ENCODE measurements at places on chromosomes 7 and 10.

- DNase-seq, result no peak
Observed at GRCh38 chr7:71026680-71027079, 105.3 kb upstream of the GALNT17 start.

DNA sequence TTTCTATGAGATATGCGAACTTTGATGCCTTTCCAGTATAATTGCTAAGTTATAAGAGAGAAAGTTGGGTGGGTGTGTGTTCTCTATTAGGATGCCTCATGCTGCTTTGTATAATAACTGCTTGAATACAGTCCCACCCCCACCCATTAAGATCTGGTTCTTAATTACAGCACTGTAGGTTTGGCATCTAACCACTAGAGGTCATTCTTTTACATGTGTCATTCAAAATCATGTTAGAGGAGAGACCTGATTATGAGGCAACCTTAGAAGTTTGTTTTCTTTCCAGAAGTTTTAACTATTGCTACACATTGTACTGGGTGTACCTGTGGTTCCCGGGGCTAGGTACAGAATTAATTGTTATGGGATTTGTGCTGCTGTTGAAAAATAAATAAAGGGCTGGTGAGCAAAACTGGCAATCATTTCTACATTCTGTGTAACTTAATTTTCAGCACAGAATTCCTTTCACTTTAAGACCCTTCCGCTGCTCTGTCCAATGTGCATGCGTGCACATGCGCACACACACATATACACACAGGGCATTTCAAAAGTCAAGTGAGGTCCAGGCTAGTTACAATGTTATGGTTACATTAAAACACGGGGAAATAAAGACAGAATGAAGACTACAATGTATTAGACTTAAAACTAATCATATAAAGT lies 1156.3 kb downstream of the SORCS3 start:
- DNase-seq, result peak; percentile 2

GRCh38 chr10:11988924-11989323 lies 53.7 kb downstream of the UPF2 start:
- DNase-seq, result no peak

- DNase-seq, result no peak
Observed at GRCh38 chr10:128608791-128609190, 482.6 kb upstream of the MKI67 start.

- DNase-seq, result no peak
Observed at GRCh38 chr10:35875016-35875676, 233.1 kb upstream of the FZD8 start.

- DNase-seq, result no peak
Observed at GRCh38 chr7:29891766-29892165, 85.5 kb downstream of the WIPF3 start.

DNA sequence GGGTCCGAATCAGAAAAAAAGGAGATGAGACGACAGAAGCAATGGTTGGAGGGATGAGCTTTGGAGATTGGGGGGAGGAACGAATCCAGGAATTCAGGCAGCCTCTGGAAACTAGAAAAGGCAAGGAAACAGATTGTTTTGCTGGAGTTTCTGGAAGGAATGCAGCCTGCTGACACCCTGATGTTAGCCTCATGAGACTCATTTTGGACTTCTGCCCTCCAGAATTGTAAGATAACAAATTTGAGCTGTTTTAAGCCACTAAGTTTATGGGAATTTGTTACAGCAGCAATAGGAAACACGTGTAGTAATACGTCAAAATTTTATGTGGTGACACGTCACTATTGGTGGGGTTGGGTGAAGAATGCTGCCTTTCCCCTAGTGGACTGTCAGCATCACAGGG lies 25.6 kb upstream of the NPS start:
- DNase-seq, result no peak

- no peak for DNase-seq
Observed at GRCh38 chr10:118203461-118203860, 138.7 kb downstream of the FAM204A start.

- no peak for DNase-seq
Observed at GRCh38 chr7:55478700-55479099, 93.6 kb downstream of the VOPP1 start.

DNA sequence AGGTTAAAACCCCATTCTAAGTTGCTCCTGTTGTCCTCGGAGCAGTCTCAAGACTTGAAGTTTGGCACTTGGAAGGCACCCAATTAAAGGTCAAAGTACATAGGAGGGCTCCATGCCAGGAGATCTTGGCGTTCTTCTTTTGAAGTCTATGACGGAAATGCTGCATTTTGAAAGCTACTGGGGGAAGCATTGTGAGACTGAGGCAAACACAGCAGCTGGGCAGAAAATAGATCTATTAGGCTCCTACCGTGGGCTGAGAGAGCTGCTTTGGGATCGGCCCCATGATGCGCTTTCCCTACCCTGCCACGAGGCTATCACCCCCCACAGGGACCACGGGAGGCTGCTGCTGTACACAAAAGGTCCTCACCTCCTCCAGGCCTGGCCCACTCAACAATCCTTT lies 20.0 kb downstream of the KIAA1549 start:
- DNase-seq, result no peak

DNA sequence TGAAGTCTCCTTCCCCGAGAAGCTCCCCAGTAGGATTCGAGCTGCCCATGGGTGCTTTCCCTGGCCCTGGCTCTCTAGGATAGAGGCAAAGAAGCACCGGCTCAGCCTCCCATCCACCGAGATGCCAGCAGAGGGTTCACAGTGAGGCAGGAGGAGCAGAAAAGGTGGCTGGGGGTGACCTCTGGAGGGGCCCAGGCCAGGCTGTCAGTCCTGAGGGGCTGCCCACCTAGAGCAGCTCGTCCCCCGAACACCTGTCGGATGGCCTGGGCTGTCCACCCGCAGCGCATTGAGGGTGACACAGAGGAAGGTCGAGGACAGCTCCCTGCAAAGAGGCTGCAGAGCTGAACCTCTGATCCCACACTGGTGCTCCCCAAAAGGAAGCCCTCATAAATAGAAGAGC lies 167.2 kb upstream of the PPP2R2D start:
- DNase-seq, result no peak

DNA sequence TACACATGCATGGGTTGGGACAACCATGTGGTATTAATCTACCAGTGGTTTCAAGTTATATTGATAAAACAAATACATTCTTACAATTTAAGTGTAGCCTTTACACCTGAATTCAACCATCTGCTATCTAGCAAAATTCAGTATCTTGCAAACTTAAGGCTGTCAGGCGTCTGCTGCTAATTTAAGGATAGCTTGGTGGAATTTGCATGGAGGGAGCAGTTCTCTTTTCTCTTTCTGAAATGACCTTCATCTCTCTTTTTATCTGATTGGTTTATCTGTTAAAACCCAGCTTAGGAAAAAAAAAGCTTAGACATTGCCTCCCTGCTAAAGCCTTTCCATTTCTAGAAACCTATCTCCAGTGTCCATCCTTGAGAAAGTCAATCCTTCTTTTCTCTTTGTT lies 102.3 kb downstream of the ZEB1 start:
- no peak for DNase-seq

GRCh38 chr10:59582058-59582457 lies 127.6 kb downstream of the SLC16A9 start:
- DNase-seq, result no peak

DNA sequence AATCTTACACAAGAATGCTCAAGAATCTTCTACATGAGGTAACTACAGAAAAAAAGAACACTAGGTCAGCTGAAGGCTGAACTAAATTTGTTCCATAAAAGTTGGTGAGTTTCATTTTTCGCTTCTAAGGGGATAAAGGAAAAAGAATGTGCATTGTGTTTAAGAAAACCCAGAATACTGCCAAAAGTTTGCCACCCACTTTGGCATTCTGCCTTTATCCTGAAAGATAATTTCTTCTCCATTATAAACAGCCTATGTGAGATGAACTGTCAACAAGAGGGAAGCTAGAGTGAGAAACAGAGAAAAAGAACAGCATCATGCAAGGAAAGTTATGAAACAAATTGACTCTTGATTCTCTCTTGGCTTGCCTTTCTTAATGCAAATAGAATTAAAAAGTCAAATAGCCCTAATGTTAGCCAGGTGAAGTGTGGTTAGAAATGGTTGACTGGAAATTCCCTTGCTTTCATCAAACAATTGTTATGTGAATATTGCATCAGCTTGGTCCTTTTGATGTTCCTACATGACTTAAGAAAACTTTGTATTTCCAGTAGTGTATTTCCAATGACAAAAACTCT lies 25.8 kb downstream of the STEAP1 start:
- no peak for DNase-seq

GRCh38 chr7:111525100-111525499 lies 37.2 kb downstream of the IMMP2L start:
- DNase-seq, result no peak

GRCh38 chr7:108570146-108570755 lies 577 bp downstream of the DNAJB9 start:
- peak; percentile 73 for DNase-seq

DNA sequence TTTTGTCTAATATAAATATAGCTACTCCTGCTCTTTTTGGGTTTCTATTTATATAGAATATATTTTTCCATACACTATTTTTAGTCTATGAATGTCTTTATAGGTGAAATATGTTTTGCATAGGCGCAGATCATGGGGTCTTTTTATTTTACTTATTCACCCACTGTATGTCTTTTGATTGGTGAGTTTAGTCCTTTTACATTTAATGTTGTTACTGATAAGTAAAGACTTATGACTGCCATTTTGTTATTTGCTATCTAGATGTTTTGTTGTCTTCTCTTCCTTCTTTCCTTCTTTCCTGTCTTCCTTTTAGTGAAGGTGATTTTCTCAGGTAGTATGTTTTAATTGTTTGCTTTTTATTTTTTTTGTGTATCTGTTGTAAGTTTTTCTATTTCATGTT lies 276.8 kb upstream of the CNTNAP2 start:
- DNase-seq, result no peak

- no peak for DNase-seq
Observed at GRCh38 chr10:88129013-88129412, 265.6 kb downstream of the PTEN start.

- DNase-seq, result no peak
Observed at GRCh38 chr10:34275626-34276130, 539.4 kb downstream of the PARD3 start.

DNA sequence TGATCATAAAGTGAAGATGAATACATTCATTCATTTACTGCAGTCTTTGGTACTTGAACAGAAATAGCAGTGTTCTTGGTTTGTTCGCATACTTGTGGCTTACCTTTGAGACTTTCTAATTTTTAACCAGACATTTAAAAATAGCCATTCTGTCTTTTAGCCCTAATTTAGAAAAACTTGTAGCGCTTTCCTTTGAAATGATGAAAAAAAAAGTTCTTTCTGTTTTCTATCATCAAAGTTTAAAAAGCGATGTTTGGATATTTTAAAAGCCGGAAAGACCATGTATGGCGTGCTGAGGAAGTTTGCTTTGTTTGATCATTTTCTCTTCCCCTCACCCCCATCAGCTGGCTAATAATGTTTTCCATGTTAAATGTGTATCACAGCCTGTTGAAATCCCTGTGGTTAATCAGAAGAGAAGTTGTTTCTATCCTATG lies 116.3 kb downstream of the CUX1 start:
- peak; percentile 59 for DNase-seq

GRCh38 chr10:88090568-88091214 lies 227.3 kb downstream of the PTEN start:
- no peak for DNase-seq

GRCh38 chr10:73251683-73252444 lies 580 bp downstream of the MRPS16 start:
- peak; percentile 17 for DNase-seq

DNA sequence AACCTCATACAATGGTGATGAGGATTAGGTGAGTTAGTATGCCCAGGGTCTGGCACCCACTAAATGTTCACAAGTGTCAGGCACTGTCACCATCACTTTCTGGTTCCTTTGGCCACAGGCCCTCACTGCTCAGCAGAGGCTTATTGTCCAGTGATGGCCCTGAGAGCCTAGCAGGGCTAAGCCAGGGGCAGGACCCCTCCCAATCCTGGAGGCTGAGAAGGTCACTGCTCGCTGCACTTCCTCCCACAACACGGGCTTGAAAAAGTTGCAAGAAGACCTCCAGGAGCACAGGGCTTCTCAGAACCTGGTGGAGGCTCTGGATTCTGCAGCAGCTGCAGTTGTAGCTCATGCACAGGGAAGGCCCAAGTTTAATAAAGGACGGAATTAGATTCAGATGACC lies 48.1 kb downstream of the DRGX start:
- DNase-seq, result no peak

GRCh38 chr10:111030042-111030750 lies 46.6 kb upstream of the ADRA2A start:
- peak; percentile 14 for DNase-seq

DNA sequence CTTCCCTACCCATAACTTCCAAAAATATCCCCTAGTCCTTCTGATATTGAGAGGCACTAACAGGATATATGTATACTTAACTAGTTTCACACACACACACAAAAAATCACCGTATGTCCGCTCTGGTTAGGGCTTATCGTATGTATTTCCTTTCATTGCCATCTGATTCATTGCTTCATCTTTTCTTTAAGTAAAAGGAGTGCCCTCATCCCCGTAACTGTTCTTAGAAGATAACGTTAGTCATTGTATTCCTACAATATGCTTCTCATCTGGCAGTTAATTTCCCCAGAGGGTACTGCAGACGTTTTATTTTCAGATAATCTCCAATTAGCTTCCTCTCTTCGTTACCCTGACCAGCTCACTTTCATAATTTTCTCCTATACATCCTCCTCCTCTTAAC lies 37.3 kb downstream of the NRCAM start:
- DNase-seq, result no peak

DNA sequence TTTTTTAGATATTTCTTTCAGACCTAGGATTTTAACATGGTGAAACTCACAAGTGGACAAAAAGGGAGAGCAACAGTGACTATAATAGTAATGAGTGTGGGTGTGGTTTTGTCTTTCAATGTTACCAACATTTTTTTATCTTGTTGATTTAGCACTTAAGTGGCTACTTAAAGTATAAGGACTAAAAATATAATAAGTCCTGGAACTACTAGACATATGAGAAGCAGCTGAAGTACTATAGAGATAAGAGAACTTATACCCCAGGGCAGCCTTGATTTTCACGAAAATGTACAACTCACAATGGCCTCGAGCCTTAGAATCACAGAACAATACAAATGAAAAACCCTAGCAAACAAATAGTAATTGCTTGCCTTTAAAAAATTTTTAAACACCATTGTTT lies 1151.8 kb downstream of the TYW1 start:
- no peak for DNase-seq

DNA sequence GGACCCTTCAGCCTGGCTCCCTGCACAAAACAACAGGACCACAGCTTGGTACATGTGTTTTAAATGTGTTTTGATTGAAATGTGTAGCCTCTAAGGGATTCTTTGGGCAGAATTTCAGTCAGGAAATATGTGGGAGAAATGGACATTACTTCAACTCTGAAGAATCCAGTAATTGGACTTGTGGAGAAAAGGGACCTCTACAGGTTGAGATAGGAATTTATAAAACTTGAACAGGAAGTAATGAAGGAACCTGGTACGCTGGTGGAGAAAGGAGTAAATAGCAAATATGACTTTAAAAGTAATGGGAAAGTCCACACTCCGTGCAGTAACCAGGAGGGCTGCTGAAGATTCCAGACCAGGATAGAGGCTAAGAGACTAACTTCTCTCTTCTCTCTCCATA lies 220.5 kb downstream of the LHFPL3 start:
- DNase-seq, result no peak

- DNase-seq, result peak; percentile 44
Observed at GRCh38 chr7:27147199-27148030, at the start of gene HOXA6. TSS of gene HOXA6 (minus strand) at chr7:27147774. CDS start at chr7:27147749, 25 bp downstream.

Measured in B cell (primary cell).